ENCODE measurements at places on chromosomes 3 and 15. TPM values are rescaled to one million over a fixed set of nuclear protein-coding genes. Genes with fewer than 3 reads are reported as not detected.

IL17RD gene
- 18.9 TPM for total RNA-seq

BLM gene
- 2.8 TPM for total RNA-seq

- peak; percentile 93 for DNase-seq
Observed at GRCh38 chr3:187739561-187740332, 5.5 kb downstream of the BCL6 start.

- no peak for DNase-seq
Observed at GRCh38 chr15:43513550-43513949, 3.9 kb upstream of the MAP1A start.

GRCh38 chr3:14307656-14308302 is 94.6 kb upstream of the SLC6A6 start:
- no peak for DNase-seq

DNA sequence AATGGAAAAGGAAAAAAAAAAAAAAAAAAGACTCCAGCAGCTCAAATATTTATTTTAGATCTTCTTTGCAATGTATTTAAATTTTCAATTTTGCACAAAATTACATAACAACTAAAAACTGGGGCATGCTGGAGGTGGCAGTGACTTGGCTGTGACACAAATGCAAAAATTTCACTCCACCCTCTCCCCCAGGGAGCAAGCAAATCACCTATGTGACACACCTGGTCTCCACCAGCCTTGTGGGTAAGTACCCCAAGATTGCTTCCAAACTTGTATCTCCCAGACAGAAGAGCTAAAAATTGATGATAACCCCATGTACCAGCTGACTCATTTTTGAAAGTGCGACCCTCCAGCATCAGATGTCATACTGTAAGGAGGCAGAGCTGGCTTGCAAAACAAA is 32.0 kb downstream of the UBE3A start:
- no peak for DNase-seq

Data from kidney (tissue), 22 donors.